ENCODE measurements at places on chromosomes 4 and X.
A peak's percentile ranks its signal among the peaks of the same experiment; 100 is the strongest.

DNA sequence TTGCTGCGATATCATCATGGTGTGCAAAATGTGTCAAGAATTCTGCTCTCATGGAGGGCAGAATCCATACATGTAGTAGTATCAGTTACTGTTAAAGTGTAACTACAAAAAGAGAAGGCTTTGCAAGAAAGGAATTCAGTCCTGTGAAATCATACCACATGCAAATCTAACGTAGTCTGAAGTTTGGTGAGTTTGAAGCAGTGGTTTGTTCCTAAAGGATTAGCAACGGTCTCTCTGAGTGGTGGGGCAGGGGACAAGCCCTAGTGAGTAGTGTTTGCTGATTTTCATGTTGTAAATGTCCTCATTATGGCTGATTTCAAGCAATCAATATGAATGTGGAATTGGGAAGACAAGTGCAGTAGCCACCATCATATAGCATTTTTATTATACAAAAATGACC lies 47.1 kb upstream of the CLNK start:
- no peak for DNase-seq

- DNase-seq: no peak
These were observed 80.1 kb downstream of the ANKRD50 start for GRCh38 chr4:124632439-124632838.

GRCh38 chr4:98584265-98584664 lies 74.1 kb downstream of the TSPAN5 start:
- no peak for DNase-seq

DNA sequence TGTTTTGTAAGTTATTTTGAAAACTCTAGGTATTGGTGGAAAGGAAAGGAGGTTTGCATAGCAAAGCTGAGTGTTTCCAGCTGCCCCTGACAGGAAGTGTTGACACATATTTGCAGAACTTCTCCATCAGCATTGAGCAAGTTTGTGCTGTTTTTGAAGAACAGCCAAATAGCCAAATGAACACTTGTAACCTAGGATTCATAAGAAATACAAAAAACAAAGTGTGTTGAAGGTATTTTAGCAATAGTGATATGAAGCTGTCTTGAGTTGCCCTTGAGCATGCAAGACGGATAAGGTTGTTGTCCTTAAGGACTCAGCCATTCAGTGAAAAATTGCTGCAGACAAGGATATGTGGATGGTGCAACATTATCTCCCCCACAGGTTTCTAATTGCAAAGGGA lies 68.3 kb upstream of the PGM2 start:
- peak; percentile 91 for DNase-seq

DNA sequence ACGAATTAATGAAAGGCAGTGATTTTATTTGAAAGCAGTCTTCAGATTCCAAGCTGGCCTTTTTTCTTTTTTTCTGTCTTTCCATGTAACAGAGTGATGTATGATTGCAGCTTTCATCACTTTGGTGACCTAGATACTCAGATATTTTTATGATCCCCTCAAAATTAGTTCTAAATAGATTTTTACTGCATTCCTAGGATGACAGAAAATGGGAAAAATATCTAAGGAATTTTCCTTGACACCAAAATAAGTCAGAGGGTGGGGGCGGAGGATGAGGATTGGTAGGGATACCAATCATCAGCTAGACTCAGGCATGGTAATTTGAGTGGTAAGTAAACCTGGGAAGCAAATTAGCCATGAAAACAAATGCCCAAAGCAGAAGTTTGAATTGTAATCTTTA lies 11.9 kb upstream of the HMGB2 start:
- DNase-seq: peak; percentile 38

GRCh38 chr4:127400731-127401346 lies 231.9 kb upstream of the INTU start:
- peak; percentile 81 for DNase-seq

DNA sequence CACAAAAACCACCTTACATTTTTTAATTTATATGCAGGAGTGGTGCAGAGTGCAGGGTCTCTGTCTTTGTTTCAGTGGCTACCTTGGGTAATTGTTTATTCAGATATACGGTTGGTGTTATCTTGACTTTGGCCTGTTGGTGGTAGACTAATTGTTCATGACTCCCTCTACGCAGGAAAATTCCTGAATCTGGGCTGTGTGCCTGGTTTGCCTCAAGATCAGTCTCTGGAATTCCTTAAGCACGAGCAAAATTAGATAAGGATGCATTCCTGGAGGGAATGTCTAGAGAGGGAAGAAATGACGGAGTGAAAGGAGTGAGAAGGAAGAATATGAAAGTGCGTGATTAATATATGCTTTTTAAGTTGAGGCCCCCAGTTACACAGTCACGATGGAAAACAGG lies 576.9 kb upstream of the PCDH10 start:
- peak; percentile 95 for DNase-seq

DNA sequence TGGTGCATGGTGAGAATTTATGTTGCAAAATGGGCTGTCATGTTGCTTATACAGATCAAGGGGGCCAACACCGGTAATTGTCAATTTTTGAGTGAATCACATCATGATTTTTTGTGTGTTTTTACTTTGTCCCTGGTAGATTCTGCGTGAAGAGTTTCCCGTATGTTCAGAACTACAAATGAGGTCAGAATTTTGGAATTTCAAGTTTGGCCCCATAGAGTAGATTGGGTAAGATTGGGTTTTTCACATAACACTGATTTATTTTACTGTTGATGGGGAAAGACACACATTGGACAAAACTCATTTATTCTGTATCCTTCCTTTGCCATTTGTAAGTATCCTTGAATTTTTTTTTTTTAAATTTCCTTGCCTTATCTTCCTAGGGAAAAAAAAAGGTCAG lies 158.5 kb upstream of the MXRA5 start:
- no peak for DNase-seq

DNA sequence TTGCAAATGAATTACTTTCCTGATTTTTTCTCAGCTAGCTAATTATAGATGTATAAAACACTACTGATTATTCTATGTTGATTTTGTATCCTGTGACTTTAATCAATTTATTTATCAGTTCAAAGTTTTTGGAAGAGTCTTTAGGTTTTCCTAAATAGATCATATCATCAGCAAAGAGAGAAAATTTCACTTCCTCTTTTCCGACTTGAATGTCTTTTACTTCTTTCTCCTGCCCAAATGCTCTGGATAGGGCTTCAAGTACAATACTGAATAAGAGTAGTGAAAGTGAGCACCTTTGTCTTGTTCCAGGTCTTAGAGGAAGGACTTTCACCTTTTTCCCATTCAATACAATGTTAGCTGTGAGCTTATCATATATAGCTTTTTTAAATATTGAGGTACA lies 417.9 kb downstream of the PDGFC start:
- DNase-seq: no peak

DNA sequence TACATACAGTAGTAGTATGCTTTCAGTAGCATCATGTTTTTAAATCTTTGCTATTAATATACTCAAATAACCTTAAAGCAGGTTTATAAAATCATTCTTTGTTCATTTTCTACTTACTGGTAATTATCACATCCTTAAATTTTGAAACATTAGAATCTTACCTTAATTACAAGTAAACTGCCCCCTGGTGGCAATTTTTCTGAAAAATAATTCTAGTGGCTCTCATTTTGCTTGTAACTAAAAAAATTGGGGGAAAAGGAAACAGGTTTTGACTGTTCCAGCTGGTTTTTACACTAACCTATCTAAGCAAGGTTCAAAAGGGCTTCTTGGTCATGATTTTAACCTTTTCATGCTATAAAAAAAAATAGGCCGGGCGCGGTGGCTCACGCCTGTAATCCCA lies 18.5 kb upstream of the DCAF4L1 start:
- peak; percentile 46 for DNase-seq

GRCh38 chrX:13093529-13094140 lies 49.2 kb upstream of the FAM9C start:
- no peak for DNase-seq

DNA sequence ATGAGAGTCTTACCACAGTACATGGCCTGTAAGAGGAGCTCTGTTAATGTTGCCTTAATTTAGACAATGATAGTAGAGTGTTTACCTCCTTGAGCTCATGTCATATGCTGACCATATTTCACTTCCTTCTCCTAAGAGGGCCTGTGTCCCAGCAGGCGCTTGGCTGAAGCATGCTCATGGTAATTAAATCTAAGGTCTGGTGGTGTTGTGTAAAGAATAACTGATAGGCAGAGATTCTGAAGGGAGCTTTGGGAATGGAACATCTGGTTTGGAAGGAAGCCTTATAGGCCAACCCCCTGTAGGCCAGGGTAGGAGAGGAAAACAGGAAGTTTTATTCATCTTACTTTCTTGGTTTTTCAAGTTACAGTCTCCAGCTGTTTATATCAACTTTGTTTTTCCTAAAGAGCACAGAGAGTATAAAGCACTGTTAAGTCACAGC lies 300.2 kb downstream of the USP46 start:
- no peak for DNase-seq

DNA sequence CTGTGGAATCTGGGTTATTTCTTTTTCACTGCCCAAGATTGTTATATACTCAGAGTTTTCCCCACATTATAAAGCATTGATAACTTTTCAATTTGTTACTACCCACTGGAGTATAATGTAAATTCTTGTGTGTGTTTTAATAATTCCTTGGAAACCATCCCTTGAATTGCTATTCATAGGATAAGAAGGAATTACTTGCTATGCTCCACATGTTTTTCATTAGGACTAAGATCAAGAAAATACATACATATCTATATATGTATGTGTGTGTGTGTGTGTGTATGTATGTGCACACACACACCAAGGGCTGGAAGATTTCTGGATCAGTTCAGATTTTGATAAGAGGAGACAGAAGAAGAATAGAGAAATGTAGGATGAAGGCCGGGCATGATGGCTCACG lies 206.4 kb upstream of the JADE1 start:
- no peak for DNase-seq

DNA sequence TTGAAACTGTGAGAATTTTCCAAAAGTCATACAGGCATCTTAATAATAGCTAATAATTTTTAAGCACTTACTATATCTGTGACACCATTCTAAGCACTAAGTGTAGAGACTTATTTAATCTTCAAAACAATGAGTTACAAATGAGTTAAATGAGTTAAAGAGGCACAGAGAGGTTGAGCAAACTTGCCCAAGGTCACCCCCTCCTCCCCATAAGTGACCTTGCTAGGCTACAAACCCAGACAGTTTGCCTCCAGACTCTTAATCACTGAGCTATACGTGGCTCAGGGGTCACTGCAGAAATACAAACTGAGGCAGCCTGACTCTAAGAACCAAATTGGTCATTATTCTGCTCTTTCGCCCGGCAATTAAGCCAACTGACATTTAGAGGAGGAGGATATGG lies 15.5 kb downstream of the CTPS2 start:
- no peak for DNase-seq

DNA sequence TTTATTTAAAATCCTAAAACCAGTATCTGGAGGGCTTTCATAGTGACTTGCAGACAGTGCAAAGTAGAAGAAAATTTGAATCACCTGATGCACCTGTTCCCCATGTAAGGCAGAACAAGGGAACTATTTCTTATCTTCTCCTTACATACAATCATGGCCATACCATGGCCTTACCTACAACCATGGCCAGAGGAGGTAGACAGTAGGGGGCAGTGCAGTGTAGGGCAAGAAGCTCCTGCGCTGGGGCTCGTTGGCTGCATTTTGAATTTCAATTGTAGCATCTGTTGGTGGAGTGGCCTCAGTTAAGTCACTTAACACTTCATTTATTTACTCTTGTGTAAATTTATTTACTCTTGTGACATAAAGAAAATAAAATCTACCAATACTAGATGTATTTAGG lies 33.0 kb downstream of the GALNTL6 start:
- peak; percentile 35 for DNase-seq

- DNase-seq: no peak
These were observed 36.4 kb upstream of the CLCN4 start for GRCh38 chrX:10120331-10120730.

- peak; percentile 64 for DNase-seq
These were observed 199.2 kb downstream of the SHROOM3 start for GRCh38 chr4:76634220-76634619.

GRCh38 chr4:111713276-111713675 lies 432.0 kb upstream of the FAM241A start:
- no peak for DNase-seq

DNA sequence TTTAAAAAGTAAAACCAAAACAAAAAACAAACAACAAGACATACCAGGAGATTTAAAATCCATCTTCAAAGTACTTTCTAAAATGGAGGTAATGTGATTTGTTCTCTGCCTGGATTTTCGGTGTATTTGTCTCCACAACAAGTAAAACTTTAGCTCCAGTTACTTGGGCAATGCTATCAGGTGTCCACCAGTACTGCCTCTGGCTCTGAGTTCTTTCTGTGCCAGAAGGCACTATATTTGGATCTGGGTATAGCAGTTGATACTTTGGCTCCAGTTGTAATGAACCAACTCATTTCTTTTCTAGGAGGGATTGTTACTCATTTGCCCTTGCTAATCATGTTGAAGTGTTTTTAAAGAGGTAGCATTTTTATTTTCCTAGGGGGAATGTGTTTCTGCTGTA lies 9.5 kb upstream of the PDLIM5 start:
- no peak for DNase-seq

GRCh38 chr4:90254357-90254756 lies 127.2 kb downstream of the CCSER1 start:
- no peak for DNase-seq

DNA sequence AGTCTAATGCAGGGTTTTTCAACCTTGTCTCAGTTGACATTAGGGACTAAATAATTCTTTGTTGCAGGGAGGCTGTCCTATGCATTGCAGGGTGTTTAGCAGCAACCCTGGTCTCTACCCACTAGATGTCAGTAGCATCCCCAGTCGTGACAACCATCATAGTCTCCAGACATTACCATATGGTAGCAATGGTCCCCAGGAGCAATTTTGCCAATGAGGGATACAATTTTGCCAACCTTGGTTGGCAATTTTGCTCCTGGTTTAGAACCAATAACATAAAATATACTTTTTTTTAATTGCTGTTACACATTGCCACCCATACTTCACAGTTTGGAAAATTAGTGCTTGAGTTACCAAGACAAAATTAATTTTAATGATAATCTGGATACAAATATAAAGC lies 6.0 kb downstream of the EREG start:
- peak; percentile 80 for DNase-seq

GRCh38 chrX:151153086-151153485 lies 23.3 kb upstream of the GPR50 start:
- peak; percentile 28 for DNase-seq

DNA sequence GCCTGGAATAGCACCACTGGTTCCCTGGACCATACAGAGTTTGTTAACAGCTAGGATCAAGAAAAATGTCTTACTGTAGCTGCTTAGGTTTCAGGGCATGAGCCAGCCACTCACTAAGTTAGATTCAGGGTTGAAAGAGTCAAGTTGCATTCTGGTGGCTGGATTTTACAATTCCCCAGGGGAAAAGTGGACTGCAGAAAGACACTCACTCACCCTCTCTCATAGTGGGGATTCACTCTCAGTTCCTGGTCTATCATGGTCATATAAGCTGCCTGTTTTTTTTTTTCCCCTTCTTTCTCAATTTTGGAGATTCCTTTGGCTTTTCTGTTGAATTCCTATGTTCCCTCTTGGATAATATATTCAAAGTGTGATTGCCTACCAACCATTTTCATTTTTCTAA lies 744.2 kb upstream of the GRIA3 start:
- DNase-seq: no peak
